ENCODE measurements at places on chromosomes 5 and 9. TPM values are rescaled to one million over a fixed set of nuclear protein-coding genes. Genes with fewer than 3 reads are reported as not detected.

- DNase-seq, result no peak
- no peak overlapping the region for H3K4me3 ChIP-seq
Observed at GRCh38 chr9:19028835-19029451, 4.1 kb downstream of the SAXO1 start.

- no peak overlapping the region for H3K4me3 ChIP-seq
- H3K27ac ChIP-seq, result no peak overlapping the region
- H3K4me1 ChIP-seq, result no peaks in the 10 kb centered on the region
Observed at GRCh38 chr5:554284-554988, 30.2 kb upstream of the SLC9A3 start.

DNA sequence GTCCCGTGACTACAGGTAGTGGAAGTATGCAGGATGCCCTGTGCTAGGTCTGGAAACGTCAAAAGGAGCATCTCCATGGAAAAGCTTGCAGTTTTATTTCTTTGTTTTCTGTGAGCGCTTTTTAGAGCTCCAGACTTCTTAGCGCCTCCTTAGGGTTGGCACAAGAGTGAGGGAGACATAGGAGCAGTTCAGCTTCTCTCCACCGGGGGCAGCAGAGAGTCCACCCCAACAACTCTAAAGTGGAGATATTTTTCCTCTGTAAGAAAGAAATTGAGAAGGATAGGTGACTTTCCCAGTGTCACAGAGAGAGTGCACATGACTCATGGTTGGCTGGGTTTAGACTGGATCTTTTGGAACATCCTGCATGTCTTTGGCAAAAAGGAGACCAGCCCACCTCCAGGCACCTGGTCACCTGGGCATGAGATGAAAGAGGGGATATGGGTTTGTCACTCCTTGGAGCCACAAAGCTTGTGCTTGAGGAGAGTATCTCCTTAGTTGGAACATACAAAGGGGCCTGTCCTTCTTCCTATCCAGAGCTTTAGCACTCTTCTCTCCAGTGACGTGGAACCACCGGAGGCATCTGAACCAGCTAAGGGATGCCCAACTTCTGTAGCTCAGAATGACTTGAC is 637.7 kb downstream of the SEMA5A start:
- no peak overlapping the region for H3K4me3 ChIP-seq
- DNase-seq, result peak; percentile 25
- H3K36me3 ChIP-seq, result no peaks in the 10 kb centered on the region
- no peak overlapping the region for H3K27ac ChIP-seq
- peaks cover 7% of the 10 kb centered on the region for H3K27me3 ChIP-seq

DNA sequence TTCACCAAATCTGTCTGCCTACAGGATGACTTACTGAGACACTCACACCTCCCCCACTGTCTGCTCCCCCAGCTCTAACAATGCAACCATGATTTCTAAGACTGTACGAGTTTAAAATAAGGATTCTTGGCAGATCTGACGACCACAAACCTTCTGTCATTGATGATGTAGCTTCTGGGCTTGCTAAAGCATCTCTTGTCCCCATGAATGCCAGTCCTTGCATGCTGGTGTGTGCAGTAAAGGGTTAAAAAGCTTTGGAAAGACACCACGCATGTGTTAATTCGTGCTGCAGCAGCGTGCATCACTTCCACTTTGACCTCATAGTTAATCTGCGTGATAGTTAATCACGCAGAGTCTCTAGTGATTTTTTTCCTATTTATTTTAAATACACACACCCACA is 411 bp upstream of the GABRG2 start:
- H3K4me1 ChIP-seq, result no peaks in the 10 kb centered on the region
- H3K27me3 ChIP-seq, result peaks cover 26% of the 10 kb centered on the region
- no peak for DNase-seq
- no peaks in the 10 kb centered on the region for H3K36me3 ChIP-seq

DNA sequence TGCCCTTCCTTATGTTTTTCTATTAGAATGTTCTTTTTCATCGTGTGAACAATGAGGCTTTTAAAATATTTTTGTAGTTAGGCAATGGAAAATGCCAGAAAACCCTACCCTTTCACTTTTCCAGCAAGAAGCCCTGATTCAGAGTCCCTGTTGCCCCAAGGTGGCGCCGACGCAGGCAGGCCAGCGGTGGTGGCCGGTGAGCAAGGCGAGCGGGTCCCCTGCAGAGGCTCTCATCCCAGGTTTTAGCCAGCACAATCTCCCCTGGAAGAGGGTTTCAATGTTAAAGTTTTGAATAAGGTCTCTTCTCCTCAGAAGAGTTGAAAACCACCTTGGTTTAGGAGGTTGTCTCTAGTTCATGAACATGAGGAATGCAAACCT is 40.8 kb upstream of the CKMT2 start:
- no peak for DNase-seq
- H3K36me3 ChIP-seq, result no peaks in the 10 kb centered on the region
- H3K27me3 ChIP-seq, result peaks cover 43% of the 10 kb centered on the region
- no peaks in the 10 kb centered on the region for H3K4me1 ChIP-seq
- H3K4me3 ChIP-seq, result no peak overlapping the region

GRCh38 chr5:14195588-14195987 is 52.4 kb downstream of the TRIO start:
- H3K4me1 ChIP-seq, result peaks cover 17% of the 10 kb centered on the region
- no peak overlapping the region for H3K27ac ChIP-seq
- no peaks in the 10 kb centered on the region for H3K36me3 ChIP-seq
- DNase-seq, result no peak
- H3K4me3 ChIP-seq, result no peak overlapping the region

DNA sequence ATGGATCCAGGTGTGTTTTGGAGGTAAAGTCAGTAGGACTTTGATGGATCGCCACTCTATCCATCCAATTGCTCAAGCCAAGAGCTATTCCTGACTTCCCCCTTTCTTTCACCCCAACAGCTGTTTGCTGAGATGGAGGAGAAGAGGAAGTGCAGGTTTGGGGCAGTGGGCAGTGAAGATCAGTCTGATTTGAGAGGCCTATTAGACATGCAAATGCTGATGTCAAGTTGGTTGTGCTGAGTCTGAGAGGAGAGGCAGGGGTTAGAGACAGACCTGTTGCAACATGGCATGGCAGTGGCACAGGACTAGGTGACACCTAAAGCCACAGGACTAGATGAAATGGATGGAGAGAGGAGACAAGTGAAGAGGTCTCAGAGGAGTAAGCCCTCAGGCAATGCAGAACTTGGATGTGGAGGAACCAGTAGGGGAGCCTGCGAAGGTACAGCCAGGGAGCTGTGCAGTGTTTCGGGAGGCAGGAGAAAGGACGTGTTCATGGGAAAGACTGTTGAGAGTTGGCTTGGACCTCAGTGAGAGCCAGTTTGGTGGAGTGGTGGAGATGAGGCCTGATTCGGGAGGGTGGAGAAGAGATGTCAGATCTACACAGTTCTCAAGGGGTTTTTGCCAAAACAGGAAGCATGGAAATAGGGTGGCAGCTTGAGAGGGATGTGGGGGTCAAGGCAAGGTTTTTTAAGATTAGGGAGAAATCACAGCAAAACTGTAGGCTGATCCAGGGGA is 175.0 kb downstream of the MACROH2A1 start:
- H3K27me3 ChIP-seq, result peaks cover 33% of the 10 kb centered on the region
- H3K4me3 ChIP-seq, result no peak overlapping the region
- H3K36me3 ChIP-seq, result no peaks in the 10 kb centered on the region

DNA sequence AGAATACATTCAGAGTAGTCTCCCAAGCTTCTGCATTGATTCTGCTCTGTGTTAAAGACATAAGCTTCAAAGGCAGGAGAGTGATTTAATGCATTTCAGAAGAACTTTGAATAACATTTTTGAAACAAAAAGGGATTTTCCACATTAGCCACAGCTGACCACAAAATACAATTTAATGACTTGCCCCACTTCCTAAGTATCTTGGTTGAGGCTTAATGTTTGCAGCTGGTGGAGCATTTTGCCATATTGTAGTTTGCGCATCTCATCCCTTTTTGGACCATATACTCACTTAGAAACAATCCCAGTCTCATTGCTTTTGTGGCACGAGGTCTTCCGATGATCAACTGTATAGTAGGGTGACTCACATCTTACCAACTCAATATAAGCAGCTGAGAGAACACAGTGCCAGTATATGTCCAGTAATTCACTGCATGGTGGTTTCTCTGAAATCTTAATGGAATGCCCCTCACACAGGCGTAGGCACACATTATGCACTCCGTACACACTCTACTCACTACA is 455.8 kb upstream of the PTGER4 start:
- H3K36me3 ChIP-seq, result no peaks in the 10 kb centered on the region
- H3K27me3 ChIP-seq, result no peaks in the 10 kb centered on the region
- H3K27ac ChIP-seq, result no peak overlapping the region
- no peak overlapping the region for H3K4me3 ChIP-seq
- H3K4me1 ChIP-seq, result peaks cover under 1% of the 10 kb centered on the region
- no peak for DNase-seq

GRCh38 chr5:135829179-135829578 is 5.3 kb upstream of the SLC25A48 start:
- no peak overlapping the region for H3K27ac ChIP-seq
- DNase-seq, result no peak
- no peak overlapping the region for H3K4me3 ChIP-seq

DNA sequence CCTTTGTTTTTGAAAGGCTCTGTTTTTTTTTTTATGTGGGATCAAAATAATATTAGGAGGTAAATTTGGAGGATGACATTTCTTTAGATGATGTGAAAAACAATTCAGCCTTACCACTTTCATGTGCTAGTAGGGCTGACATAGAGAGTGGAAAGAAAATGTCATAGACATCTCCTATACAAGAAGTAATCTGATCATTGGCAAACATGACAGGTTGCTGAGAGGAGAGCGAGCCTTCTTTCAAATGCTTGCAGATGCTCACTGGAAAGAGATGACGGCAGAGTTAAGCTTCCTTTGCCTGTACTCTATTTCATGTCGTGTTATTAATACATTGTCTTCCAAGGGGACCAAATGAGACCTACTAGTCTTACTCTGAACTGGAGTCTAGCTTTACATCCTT is 160.1 kb upstream of the DAP start:
- no peaks in the 10 kb centered on the region for H3K36me3 ChIP-seq
- no peak overlapping the region for H3K27ac ChIP-seq
- H3K4me1 ChIP-seq, result no peaks in the 10 kb centered on the region

GRCh38 chr5:170151097-170151831 is 45.6 kb downstream of the FOXI1 start:
- H3K4me1 ChIP-seq, result peaks cover 20% of the 10 kb centered on the region
- peaks cover 15% of the 10 kb centered on the region for H3K27me3 ChIP-seq
- H3K27ac ChIP-seq, result peak overlapping the region; percentile 91
- H3K36me3 ChIP-seq, result no peaks in the 10 kb centered on the region

- H3K27me3 ChIP-seq, result peaks cover 5% of the 10 kb centered on the region
- no peaks in the 10 kb centered on the region for H3K4me1 ChIP-seq
Observed at GRCh38 chr9:123597048-123597447, 241.1 kb downstream of the CRB2 start.

- peaks cover 28% of the 10 kb centered on the region for H3K4me1 ChIP-seq
- no peak overlapping the region for H3K27ac ChIP-seq
- H3K27me3 ChIP-seq, result no peaks in the 10 kb centered on the region
- DNase-seq, result no peak
- H3K4me3 ChIP-seq, result no peak overlapping the region
- H3K36me3 ChIP-seq, result no peaks in the 10 kb centered on the region
Observed at GRCh38 chr5:57836331-57836730, 353.7 kb upstream of the ACTBL2 start.

GRCh38 chr9:133088146-133088750 is 26.5 kb downstream of the CEL start:
- no peak overlapping the region for H3K27ac ChIP-seq
- no peaks in the 10 kb centered on the region for H3K4me1 ChIP-seq
- no peak overlapping the region for H3K4me3 ChIP-seq
- no peaks in the 10 kb centered on the region for H3K27me3 ChIP-seq
- DNase-seq, result no peak

DNA sequence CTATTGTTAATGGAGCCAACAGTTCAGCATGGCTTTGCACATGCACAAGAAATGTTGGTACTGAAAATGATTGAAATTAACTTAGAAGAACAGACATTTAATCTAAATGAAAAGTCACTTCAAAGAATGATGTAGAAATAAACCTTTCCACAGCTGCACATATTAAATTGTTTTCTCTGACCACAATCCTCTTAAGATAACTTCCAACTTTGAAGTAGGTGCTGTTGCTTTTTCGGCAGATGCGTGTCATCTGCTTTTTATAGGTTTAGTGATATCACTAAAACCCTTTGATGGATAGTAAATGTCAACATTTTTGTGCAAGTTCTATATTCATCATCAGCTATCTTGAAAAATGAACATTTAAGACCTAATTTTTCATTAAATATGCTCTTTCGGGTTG is 25.3 kb upstream of the SLC1A3 start:
- H3K4me1 ChIP-seq, result no peaks in the 10 kb centered on the region
- no peak overlapping the region for H3K4me3 ChIP-seq
- H3K27ac ChIP-seq, result no peak overlapping the region
- H3K27me3 ChIP-seq, result peaks cover 5% of the 10 kb centered on the region
- no peaks in the 10 kb centered on the region for H3K36me3 ChIP-seq
- no peak for DNase-seq

DNA sequence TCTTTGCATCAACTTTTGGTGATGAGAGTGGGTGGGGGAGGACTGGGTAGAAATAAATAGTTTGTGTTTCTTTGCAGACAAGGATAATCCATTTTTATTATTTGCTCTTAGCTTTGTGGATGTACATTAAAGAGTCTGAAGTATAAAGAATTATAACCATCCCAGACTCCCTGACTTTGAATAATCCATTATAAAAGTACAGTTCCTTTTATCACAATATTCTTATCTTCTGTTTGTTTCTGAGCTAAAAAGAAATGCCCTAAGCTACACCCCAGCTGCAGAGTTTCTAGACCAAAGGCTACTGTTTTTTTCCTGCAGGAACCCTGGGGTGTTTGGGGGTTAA is 77.9 kb downstream of the NDFIP1 start:
- no peak overlapping the region for H3K27ac ChIP-seq
- H3K27me3 ChIP-seq, result no peaks in the 10 kb centered on the region
- peaks cover 11% of the 10 kb centered on the region for H3K4me1 ChIP-seq
- no peak overlapping the region for H3K4me3 ChIP-seq
- DNase-seq, result no peak

DNA sequence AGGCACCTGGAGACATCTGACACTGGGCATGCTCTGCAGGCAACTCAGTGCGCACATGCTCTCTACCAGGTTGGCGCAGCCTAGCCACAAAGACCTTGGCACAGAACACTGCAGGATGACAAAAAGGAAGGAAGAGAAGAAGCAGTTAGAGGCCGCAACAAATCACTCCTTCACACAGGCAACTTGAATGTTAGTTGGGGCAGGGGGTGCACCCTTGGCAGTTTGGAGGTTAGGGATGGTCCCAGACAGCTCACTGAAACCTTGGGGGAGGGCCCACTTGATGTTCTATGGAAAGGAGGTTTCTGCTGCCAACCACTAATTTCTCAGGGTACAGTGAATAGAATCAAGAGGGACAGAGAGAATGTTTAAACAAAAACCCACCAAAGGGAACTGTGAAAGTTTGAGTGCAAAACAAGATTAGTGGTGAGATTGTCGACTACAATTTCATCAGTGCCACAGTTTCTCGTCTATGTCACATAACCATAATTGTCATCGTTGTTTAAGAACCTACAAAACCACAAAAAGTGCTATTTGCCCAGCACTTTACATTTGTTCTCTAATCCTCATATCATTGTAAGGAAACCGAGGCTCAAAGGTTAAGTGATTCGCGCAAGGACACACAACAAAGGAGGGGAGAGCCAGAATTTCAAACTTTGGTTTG is 48.7 kb downstream of the FBXW11 start:
- peak overlapping the region; percentile 72 for H3K27ac ChIP-seq
- no peaks in the 10 kb centered on the region for H3K27me3 ChIP-seq
- no peak overlapping the region for H3K4me3 ChIP-seq
- no peak for DNase-seq

- H3K27me3 ChIP-seq, result no peaks in the 10 kb centered on the region
- H3K4me1 ChIP-seq, result peaks cover 68% of the 10 kb centered on the region
- H3K27ac ChIP-seq, result peak overlapping the region; percentile 98
- peaks cover 6% of the 10 kb centered on the region for H3K36me3 ChIP-seq
- DNase-seq, result peak; percentile 39
Observed at GRCh38 chr9:114080773-114081440, 2.8 kb upstream of the AMBP start.

The LCNL1 gene
- not detected for total RNA-seq

The ESM1 gene
- total RNA-seq, result not detected

The SPATA6L gene
- 7.1 TPM for total RNA-seq

The PDLIM7 gene
- 113 TPM for total RNA-seq

The LEAP2 gene
- total RNA-seq, result 2.0 TPM

Data from progenitor cell of endocrine pancreas (in vitro differentiated cells).